Posterior cingulate gyrus (tissue), 11 donors: ENCODE measurements at places on chromosomes 7 and 10.
A peak's percentile ranks its signal among the peaks of the same experiment; 100 is the strongest.

DNA sequence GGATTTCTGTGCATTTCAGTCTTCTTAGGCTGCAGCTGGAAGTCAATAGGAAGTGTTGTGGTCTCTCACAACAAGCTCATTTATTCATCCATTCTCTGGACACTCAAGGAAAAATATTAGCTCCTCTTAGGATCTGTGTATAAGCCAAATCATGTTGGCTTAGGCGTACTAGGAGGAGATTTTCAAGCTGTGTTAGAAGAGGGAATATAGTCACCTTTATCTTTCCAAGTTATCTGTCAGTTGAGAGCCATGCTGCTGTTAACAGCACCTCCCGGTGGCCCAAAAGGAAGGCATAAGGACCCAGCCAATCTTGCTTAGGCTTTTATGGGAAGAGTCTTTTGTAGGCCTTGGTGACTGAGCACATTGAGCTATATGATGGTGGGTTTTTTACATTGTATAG, 220.0 kb downstream of the LRMDA start:
- DNase-seq, result no peak

- DNase-seq, result no peak
Observed at GRCh38 chr7:12619461-12620069, 49.0 kb downstream of the SCIN start.

DNA sequence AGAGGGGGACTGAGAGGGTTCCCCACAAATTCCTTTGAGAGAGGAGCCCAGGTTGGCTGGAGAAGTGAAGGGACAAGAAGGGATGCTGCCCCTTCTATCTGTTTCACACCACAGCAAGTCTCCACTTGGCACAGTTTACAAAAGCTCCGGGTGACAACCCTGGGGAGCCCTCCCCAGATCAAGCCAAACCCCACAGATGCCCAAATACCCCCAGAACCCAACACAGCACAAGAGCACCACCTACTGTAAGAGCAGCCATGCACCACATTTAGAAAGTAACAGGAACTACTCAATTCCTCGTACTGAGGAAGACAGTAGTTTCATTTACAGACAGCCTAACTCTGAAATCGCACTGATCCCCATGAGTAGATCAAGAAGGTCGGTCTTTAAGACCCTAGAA, 67.8 kb upstream of the ATP6V0A4 start:
- no peak for DNase-seq

- DNase-seq, result no peak
Observed at GRCh38 chr7:124246262-124246863, 213.5 kb upstream of the TMEM229A start.

DNA sequence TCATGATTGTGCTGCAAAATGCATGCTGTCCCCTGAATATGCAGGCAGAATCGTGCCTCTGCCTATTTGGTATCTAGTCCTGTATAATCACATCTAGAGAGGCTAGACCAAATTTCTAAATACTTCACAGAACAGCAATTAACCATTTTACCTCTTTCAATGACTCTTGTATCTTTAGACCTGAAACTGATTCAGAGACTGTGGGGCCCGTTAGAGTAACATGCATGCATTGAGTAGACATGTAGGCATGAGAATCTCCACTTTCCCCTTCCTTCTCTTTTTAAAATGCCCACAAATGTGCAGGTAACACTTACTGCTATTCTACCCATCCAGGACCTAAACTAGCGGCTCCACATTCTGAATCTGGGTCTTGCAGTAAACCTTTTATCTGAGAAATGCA, 8.8 kb downstream of the ZNF92 start:
- no peak for DNase-seq

- DNase-seq, result no peak
Observed at GRCh38 chr7:92765725-92766124, 70.6 kb downstream of the CDK6 start.

GRCh38 chr7:12777257-12777656, 89.8 kb downstream of the ARL4A start:
- no peak for DNase-seq

DNA sequence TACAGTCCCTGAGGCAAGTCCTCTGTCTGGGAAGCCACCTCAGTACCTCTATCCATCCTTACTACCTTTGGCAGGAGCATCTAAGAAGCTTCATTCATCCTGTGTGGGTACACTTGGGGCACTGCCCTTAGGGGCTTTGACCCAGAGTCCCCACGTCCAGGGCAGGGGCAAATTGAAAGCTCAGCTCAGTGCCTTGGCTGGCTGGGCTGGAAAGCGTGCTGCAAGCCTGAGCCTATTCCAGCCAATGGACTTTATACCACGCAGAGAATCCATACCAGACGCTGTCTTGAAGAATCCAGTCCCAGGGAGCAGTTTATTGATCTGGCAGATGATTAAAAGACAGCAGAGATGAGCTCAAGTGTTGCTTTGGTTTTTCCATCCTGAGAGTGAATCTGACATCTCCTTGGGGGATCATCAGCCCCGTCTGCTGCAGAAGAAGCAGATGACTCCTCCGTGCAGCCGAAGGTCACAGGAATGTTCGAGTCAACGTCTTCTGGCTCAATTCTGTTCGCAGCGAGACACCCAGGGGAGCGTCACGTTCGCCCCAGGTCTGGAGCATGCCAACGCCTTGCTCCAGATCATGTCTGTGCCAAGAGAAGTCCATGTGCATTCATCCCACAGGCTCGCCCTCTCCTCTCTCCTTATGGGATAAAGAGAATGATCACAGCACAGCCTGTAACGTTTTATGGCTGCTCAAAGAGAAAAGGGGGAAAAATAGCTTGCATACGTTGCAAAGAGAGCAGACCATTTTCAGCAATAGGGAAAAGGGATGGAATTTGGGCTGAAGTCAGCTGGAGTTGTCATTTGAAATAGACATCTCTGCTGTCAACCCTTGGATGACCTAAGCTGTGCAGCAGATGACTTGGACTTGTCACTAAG, 35.8 kb upstream of the LYZL1 start:
- DNase-seq, result no peak

DNA sequence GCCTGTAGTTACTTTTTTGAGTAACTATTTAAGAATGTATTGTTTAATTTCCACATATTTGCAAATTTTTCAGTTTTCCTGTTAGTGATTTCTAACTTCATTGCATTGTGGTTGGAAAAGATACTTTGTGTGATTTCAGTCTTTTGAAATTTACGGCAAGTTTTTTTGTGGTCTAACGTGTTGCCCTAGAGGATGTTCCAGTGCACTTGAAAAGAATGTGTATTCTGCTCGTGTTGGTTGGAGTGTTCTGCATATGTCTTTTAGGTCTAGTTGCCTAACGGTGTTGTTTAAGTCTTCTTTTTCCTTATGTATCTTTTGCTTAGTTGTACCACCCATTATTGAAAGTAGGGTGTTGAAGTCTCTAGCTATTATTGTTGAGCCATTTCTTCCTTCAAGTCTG, 59.7 kb downstream of the LCOR start:
- DNase-seq, result no peak

DNA sequence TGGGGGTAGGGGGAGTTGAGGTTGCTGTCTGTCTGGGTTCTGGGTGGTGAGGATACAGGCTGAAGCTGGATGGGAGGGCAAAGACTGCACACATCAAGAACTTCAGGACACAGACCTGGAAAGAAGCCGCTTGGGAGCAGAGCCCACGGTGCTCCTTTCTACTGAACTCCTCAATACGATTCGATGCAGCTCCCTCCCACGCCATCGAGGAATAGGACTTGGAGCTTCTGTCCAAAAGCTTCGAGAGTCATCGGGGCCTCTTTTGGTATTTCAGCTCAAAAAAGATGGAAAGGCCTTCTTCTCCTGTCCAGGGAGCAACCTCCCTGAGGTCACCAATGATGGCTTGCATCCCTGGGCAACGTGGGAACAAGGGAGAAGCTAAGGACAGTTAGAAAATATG, 407.1 kb upstream of the MGMT start:
- no peak for DNase-seq

DNA sequence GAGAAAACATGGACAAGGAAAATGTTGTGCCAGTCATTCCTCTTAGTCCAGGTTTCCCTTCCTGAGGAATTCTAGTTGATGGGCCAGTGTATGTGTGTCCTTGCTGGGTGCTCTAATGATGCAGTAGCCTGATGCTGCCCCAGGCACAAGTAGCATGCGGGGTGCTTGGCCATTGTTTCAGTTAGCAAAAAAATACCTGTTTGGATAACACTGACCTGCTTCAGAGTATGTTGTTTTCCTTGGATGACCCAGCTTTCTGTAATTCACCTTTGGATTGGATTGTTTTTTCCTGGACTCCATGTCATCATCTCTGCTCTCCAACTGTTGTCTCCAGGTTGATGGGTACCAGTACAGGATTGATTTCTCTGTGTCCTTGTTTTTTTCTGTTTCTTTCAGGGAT, 169.2 kb downstream of the SND1 start:
- DNase-seq, result no peak

- DNase-seq, result peak; percentile 86
Observed at GRCh38 chr7:91034459-91035368, 229.5 kb upstream of the FZD1 start.

GRCh38 chr10:93926613-93927012, 32.8 kb downstream of the SLC35G1 start:
- DNase-seq, result no peak
